OCI-LY7 (cell line): ENCODE measurements at places on chromosomes 16 and 17.

DNA sequence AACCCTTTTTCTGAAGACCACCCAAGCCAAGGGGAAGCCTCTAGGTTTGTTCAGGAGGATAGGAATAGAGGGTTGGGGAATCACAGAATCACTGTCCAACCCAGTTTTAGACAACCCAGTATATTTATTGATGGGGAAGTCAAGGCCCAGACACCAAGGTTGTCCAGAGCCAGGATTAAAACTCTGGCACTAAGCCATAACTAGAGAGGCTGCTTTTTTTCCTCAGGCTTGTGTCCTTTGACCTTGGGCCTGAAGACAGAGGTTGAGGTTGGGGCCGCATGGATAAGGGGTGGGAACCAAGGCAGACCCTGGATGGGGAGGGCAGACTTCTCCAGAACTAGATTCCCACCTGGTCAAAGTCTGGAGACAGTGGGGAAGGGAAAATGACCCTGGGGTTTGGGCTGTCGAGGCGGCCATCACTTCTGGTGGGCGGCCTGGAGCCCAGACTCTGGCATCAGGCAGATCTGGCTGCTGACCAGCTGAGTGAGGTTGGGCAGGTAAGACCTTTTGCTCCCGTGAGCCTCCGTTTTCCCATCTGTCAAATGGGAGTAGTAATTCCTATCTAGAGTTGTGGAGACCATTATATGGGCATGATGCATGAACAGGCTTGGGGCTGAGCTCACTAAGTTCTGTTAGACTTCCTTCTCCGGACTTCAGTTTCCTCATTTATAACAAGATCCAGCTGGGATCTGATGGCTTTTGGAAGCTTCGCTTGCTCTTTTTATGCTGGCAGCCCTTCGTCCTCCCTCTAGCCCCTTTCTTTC, 17.9 kb downstream of the IGFBP4 start:
- no peak for DNase-seq

DNA sequence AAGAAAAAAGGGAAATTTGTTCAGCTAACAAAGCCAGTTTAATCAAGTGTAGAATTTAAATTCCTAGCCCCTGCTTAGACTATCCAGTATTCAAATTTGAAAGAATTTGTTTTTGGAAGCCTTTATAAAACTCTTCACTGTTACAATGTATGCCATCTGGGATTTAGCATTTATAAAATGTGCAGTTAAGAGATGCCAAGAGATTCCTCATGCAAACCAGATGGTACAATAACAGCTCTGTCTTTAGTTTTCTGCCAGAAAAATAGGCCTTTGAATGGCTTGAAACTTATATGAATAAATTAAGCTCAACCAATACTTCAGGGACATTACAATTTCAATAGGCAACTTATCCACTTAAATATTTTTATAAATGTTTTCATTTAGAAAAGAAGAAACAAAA, 6.8 kb upstream of the ANKS4B start:
- DNase-seq: no peak

DNA sequence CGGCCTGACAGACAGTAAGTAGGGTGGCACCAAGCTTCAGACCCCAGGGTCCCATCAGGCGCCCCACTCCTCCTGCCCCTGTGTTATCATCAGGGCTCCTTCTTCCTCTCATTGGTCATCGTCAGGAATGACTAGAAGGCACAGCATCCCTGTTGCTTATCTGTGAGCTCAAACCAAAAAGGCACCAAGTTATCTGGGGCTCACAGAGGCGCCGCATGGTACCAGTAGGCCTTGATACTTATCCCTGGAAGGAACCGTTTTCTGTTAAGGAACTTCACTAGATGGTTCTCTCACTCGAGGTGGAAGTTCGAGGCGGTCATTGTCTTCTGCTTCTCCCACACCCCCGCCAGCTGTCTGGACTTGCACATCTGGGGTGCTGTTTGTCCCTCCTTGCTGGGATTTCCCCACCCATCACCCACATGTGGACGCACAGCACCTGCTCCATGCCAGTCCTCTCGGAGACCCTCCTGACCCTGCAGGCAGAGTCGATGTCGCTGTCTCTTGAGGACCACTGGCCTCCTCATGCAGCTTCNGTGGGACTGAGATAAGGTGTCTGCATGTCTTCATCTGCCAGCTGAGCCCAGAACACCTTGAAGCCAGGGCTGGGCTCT, 52.1 kb downstream of the METRNL start:
- DNase-seq: no peak

DNA sequence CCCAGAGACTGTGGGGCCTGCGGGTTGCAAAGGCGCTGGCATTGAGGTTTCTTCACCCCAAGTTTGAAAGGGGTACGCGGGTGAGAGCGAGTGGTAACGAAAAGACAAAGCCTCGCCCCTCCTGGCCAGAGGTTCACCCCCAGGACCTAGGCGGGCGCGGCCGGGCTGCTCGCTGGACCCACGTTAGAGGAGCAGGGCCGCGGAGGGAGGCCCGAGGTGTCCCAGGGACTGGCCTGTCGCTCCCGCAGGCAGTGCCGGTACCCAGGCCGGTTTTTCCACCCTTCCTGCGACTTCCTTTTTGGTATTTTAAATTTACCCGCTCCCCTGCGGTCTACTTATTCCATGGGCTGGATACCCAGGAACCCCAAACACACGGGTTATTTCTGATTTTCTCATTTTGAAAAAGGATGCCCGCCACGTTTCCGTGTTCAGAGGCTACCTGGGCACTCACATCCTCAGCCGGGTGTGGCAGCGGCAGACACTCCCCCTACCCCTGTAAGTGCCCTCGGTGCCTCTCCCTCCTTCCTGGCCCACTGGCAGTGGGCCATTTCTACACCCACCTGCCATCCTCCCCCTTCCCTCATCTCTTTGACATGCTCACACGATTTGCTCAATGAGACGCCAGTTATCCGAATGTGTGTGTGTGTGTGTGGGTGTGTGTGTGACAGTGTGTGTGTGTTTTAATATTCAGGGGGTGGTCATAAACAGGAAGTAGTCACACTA, 1.6 kb upstream of the FOXL1 start:
- DNase-seq: no peak

DNA sequence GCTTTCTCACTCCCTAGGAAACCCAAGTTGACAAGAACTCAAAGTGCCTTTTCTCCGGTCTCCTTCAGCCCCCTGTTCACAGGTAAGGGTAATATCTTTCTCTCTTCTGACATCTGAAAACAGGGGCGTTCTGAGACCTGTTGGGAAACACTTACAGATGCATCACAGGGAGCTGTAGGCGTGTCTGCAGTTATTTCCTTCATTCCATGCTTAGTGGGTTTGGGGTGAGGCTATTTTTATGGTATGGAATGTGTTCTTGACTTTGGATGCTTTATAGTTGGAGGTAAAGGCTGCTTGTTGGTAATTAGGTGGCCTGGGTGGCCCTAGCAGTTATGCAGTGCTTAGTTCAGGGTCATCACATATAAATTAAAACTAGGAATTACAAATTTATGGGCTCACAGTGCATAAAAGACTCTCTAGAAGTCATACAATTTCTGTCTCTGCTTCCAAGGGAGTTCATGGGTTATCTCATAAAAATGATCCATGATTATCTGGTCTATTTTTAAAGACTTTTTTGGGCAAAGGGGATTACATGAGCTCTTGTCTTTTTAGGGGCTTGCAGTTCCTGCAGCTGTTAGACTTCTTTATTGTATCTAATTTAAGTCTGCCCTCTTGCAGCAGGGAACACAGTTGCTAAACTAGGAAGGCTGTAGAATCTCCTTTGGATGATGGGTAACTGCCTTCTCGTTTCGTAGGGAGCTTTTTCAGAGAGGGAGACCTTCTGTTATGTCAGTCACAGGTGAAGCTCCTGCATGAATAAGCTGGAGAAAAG, 10.2 kb downstream of the SOCS7 start:
- DNase-seq: no peak
